ENCODE measurements at places on chromosomes 1 and 21.

DNA sequence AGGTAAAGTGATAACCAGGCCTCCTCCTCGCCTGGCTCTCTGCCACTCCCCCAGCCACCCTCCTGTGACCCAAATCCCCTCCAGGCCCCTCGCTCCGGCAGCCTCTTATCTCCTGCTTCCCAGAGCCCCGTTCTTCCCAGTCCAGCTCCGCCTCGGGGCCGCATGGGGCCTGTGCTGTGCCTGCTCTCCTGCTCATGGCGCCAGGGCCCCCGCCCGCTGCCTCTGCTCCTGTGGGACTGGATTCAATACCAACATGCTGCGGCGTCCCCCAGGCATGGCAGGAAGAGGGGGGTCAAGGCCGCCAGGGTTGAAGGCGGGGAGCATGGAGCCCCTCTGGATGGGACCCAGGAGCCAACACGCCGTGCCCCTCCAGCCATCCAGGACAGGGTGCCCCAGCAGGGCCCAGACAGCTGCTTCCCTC is 213.0 kb upstream of the VAMP3 start:
- H3K36me3 ChIP-seq: no peaks in the 10 kb centered on the region
- H3K27me3 ChIP-seq: no peaks in the 10 kb centered on the region
- H3K4me1 ChIP-seq: no peaks in the 10 kb centered on the region
- H3K4me3 ChIP-seq: no peak overlapping the region
- no peak overlapping the region for H3K27ac ChIP-seq

DNA sequence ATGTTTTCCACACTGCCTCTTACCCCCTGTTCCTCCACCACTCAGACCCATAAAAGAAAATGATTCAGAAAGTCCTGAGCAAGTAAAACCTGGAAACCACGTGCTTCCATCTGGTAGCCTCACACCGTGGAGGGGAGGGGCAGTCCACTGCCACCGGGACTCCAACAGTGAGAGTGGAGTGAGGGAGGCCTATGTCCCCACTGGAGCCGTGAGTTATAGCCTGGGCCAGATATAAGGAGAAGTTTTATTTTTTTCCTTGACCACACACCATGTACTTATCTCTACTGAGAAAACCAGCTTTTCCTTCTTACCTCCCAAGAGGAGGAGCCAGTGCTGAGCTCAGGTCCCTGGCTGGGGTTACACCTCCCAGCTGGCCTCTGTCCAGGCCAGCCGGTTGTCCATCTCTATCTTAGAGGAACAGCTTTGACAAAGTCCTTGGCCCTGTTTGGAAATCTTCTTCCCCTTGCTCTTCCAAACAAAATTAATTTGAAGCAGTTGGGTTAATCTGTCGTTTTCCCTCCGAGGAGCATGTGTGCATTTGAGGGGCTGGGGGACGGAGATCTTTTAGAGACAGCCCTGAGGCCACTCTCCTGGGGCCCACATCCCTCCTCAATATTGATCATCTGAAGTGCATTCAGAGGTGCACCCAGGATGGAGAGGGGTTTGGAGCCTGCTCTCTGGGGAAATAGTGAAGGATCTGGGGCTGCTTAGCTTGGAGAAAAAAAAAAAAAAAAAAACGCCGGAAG is 49.1 kb upstream of the SERBP1 start:
- H3K4me3 ChIP-seq: no peak overlapping the region
- peak; percentile 36 for DNase-seq
- no peak overlapping the region for H3K27ac ChIP-seq
- no peaks in the 10 kb centered on the region for H3K36me3 ChIP-seq

GRCh38 chr1:98181036-98181764 is 260.4 kb upstream of the DPYD start:
- no peaks in the 10 kb centered on the region for H3K4me1 ChIP-seq
- DNase-seq: no peak
- H3K27me3 ChIP-seq: no peaks in the 10 kb centered on the region
- H3K27ac ChIP-seq: no peak overlapping the region

- H3K4me1 ChIP-seq: no peaks in the 10 kb centered on the region
- peak; percentile 78 for DNase-seq
- no peak overlapping the region for H3K4me3 ChIP-seq
- H3K27ac ChIP-seq: no peak overlapping the region
- no peaks in the 10 kb centered on the region for H3K27me3 ChIP-seq
Observed at GRCh38 chr1:212062832-212063438, 27.4 kb downstream of the DTL start.

DNA sequence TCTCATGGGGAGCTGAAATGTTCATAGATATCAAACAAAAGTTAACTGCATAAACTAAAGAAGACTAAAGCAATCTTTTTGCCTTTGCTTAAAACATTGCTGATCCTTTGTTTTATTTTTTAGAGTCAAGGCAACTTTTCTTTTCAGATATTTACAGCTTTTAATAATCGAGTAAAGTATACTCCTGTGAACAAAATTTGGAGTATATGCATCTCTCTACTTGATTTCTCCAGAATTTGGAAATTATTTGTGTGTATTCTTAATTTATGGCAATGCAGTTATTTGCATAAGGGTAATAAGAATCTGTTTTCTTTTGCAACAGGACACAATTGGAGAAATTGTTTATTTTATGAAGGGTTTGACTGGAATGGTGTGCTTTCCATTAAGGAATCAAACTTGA is 4.2 kb upstream of the AQP10 start:
- no peak overlapping the region for H3K4me3 ChIP-seq
- no peak overlapping the region for H3K27ac ChIP-seq
- DNase-seq: no peak
- H3K36me3 ChIP-seq: no peaks in the 10 kb centered on the region

DNA sequence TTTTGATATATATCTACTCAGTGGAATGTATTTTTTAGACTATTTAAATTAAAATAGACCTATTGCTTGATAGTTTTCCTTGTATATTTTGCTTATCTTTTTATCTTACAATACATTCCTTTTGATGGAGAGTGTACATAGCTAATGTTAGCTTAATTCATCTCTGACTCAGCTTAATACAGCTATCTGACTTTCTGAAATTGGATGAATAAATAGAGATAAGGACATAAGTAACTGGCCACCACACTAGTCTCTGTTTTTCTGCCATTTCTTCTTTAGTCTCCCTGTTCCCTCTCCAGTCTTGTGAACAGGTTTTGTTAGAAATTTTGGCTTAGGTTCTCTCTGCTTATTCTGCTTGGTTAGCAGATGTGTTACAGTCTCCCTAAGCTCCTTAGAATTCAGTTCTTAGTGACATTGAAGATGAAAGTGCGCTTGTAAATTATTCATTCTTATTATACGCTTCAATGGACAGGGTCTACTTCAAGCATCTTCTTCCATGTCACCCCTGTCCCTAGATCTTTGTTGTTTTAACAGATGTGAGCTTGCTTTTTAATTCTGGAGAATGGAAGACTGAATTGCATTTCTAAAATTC is 59.6 kb downstream of the XPR1 start:
- peaks cover 3% of the 10 kb centered on the region for H3K4me1 ChIP-seq
- DNase-seq: peak; percentile 2
- no peaks in the 10 kb centered on the region for H3K27me3 ChIP-seq

DNA sequence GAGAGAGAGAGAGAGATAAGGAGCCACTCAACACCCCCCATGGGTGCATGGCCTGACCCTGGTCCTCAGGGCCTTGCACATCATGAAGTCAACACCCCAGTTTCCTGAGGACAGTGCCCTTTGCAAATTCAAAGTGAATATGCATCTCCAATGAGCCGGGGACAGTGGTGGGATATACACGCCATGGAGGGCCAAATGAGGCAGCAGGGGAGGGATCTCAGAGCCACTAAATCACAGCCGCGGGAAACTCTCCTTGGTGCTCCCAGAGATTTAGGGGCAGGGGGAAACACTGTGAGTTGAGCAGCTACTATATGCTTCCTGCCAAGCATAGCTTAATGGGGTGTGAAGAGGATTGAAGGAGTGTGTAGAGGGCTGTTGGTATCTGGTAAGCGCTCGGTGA is 35.5 kb downstream of the MATN1 start:
- H3K4me3 ChIP-seq: no peak overlapping the region
- H3K27me3 ChIP-seq: peaks cover 10% of the 10 kb centered on the region
- no peak overlapping the region for H3K27ac ChIP-seq
- H3K4me1 ChIP-seq: peaks cover 7% of the 10 kb centered on the region
- no peak for DNase-seq

GRCh38 chr1:91798241-91798648 is 87.7 kb downstream of the TGFBR3 start:
- no peak overlapping the region for H3K27ac ChIP-seq
- no peaks in the 10 kb centered on the region for H3K27me3 ChIP-seq
- peak; percentile 43 for DNase-seq
- H3K4me1 ChIP-seq: peaks cover 42% of the 10 kb centered on the region
- no peak overlapping the region for H3K4me3 ChIP-seq

- no peak overlapping the region for H3K27ac ChIP-seq
- H3K36me3 ChIP-seq: no peaks in the 10 kb centered on the region
- no peaks in the 10 kb centered on the region for H3K27me3 ChIP-seq
- DNase-seq: peak; percentile 65
Observed at GRCh38 chr1:41751804-41752513, 166.8 kb downstream of the HIVEP3 start.

- peaks cover 27% of the 10 kb centered on the region for H3K4me1 ChIP-seq
- no peak overlapping the region for H3K4me3 ChIP-seq
- no peaks in the 10 kb centered on the region for H3K36me3 ChIP-seq
- H3K27ac ChIP-seq: no peak overlapping the region
- no peaks in the 10 kb centered on the region for H3K27me3 ChIP-seq
Observed at GRCh38 chr21:45326169-45326851, 38.6 kb upstream of the POFUT2 start.

- no peaks in the 10 kb centered on the region for H3K4me1 ChIP-seq
- H3K4me3 ChIP-seq: no peak overlapping the region
- H3K36me3 ChIP-seq: peaks cover 38% of the 10 kb centered on the region
- H3K27me3 ChIP-seq: no peaks in the 10 kb centered on the region
- no peak overlapping the region for H3K27ac ChIP-seq
- no peak for DNase-seq
Observed at GRCh38 chr1:27736252-27736651, 10.5 kb downstream of the FAM76A start.

DNA sequence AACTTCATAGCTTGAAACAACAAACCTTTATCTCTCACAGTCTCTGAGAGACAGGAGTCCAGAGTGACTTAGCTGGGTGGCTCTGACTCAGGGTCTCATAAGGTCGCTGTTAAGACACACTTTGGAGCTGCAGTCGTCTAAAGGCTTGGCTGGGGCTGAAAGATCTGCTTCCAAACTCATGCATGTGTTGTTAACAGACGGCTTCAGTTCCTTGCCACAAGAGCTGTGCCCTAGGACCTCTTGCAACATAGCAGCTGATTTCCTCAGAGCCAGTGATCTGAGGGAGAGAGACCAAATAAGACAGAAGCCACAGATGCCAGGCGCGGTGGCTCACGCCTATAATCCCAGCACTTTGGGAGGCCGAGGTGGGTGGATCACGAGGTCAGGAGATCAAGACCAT is 176.8 kb downstream of the DISC1 start:
- no peak overlapping the region for H3K4me3 ChIP-seq
- no peaks in the 10 kb centered on the region for H3K27me3 ChIP-seq
- DNase-seq: peak; percentile 73
- peaks cover 25% of the 10 kb centered on the region for H3K4me1 ChIP-seq

GRCh38 chr1:212506666-212507065 is 73.9 kb downstream of the NENF start:
- no peaks in the 10 kb centered on the region for H3K36me3 ChIP-seq
- no peaks in the 10 kb centered on the region for H3K4me1 ChIP-seq
- DNase-seq: no peak
- 0 out of 2 replicates have a peak, but pooled peaks cover 6% of the 10 kb centered on the region for H3K27me3 ChIP-seq
- no peak overlapping the region for H3K4me3 ChIP-seq

DNA sequence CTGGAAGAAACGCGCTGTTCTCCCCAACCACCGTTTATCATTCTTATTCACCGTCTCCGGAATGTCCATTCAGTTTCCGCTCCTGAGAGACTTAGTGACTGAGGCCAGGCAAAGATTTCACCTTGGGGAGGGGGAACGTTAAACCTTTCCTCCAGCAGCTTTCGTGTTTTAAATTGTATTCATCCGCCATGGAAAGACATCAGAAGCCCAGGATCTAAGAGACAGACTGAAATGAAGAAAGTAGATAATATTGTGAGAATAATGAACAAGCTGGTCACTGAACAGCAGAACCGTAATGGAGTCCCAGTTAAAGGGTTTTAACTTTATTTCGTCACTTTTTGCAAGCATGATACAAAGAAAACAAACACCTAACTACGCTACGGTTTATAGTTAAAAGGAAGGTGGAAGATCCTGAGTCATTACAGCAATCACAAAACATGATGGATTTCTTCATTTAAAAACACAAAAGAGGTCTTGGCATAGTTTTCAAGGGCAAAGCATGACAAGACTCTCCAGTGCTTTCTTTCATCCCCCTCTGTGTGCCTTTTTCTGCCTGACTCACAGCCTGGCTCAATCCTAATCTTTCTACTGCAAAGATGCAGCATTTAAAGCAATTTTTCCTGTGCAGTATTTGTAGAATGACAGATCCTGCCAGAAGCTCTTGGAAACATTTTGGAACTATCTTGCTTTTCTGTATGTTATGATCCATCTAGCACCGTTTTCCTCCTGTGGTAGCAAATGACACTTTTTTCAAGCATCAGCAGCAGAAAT is 722 bp upstream of the SLC19A2 start:
- H3K4me3 ChIP-seq: peak overlapping the region; percentile 83
- H3K36me3 ChIP-seq: no peaks in the 10 kb centered on the region
- H3K27ac ChIP-seq: peak overlapping the region; percentile 98
- no peaks in the 10 kb centered on the region for H3K27me3 ChIP-seq
- DNase-seq: peak; percentile 81
- peaks cover 31% of the 10 kb centered on the region for H3K4me1 ChIP-seq

DNA sequence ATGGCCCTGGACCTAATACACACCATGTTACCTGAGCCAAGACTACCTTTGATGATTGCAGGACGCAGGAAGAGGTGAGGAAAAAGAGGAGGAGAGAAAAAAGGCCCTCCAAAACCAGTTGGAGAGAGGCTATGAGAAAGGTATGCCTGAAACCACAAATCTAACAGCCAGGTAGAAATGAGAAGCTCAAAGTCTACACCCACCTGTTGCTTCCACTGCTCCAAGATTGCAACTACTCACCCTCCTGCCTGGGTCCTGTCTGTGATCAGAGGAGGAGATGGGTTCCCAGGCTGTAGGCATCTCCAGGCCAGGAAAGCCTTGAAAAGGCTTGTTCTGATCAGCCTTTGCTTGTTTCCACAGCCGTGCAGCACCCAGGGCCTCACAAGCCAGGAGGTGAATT is 307.8 kb upstream of the USP24 start:
- H3K27ac ChIP-seq: no peak overlapping the region
- H3K27me3 ChIP-seq: no peaks in the 10 kb centered on the region
- no peak for DNase-seq
- H3K36me3 ChIP-seq: no peaks in the 10 kb centered on the region

GRCh38 chr1:209937996-209938959 is at the start of gene SYT14:
SYT14 (plus strand) TSS chr1:209938217; CDS start chr1:209938265, 48 bp downstream.
- DNase-seq: peak; percentile 72
- no peaks in the 10 kb centered on the region for H3K36me3 ChIP-seq
- peak within 1 kb of the TSS; percentile 75 for H3K4me3 ChIP-seq
- no peaks in the 10 kb centered on the region for H3K4me1 ChIP-seq
- H3K27ac ChIP-seq: no peak within 1 kb of the TSS
- 0 out of 2 replicates have a peak, but pooled peaks cover 20% of the 10 kb centered on the region for H3K27me3 ChIP-seq
